WERI-Rb-1 (cell line): ENCODE measurements at places on chromosomes 16 and 17.
A peak's percentile ranks its signal among the peaks of the same experiment; 100 is the strongest.

DNA sequence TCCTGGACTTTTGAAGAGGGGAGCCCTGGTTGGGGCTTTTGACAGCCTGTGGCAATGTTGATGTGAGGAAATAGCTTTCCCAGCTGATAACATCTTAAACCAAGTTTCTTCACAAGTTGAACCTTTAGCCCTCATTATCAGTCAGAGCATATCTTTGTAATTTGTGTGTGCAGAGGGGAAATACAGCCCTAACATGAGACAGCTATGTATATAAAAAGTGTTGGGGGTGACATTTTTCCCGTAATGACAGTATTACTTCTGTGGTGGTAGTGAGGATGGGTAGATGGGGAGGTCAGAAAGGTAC, 221.1 kb downstream of the FTO start:
- no peak for DNase-seq

DNA sequence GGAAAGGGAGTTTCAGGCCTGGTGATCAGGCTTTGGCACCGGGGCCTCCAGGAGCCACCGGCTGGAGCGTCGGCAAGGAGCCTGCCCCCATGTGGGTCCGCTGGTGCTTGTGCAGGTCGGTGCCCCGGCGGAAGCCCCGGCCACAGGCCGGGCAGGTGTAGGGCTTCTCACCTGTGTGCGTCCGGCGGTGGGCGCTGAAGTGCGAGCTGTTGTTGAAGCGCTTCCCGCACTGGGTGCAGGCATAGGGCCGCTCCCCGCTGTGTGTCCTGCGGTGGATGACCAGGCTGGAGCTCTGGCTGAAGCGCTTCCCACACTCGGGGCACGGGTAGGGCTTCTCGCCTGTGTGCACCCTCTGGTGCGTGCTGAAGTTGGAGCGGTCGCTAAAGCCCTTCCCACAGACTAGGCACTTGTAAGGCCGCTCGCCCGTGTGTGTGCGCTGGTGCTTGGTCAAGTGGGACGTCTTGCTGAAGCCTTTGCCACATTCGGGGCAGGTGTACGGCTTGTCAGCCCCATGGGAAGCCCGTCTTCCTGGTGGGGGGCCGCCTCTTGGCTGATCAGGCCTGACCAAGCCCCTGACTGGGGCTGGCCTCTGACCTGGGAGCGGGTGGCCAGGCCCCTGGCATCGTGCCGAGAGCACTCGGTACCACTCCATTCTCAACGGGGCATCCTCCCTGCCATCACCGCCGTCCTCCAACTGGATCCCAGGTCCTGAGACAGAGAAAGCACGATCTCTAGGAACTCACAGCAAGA, 14.4 kb downstream of the ZNF500 start:
- no peak for DNase-seq

DNA sequence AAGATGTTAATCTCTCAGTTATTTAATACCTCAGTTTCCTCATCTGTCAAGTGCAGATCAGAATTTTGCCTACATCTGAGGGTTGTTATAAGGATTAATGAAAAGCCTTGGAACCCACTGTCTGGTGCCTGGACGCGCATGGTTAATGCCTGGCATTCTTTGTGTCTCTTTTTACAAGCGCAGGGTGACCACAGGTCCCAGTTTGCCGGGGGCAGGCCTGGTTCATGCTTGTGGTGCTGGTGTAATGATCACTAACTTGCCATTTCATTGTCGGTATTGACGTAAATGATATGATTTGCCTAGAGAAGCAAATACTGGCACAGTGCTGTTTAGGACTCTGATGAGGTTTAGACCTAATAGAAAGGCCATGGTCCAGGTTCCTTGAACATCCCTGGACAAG, 23.1 kb downstream of the MRC2 start:
- no peak for DNase-seq

DNA sequence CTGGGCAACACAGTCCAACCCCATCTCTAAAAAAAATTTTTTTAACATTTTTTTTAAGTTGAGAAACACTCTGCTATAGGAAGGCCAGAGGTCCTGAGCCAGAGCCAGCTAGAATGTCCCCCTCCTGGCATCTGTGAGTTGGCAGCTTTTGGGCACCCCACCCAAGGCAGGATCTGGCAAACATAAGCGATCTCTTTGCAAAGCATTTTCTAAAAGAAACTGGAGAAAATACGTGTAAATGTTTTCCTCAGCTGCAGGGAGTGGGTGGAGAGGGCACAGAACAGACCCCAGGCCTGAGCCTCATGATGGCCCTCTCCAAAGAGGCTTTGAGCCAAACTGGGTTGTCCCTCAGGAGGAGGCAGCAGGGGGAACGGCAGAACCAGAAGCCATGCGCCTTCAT, 11.7 kb downstream of the CAVIN1 start:
- DNase-seq, result no peak

GRCh38 chr17:68847711-68848110, 107.5 kb downstream of the ABCA8 start:
- DNase-seq, result no peak

DNA sequence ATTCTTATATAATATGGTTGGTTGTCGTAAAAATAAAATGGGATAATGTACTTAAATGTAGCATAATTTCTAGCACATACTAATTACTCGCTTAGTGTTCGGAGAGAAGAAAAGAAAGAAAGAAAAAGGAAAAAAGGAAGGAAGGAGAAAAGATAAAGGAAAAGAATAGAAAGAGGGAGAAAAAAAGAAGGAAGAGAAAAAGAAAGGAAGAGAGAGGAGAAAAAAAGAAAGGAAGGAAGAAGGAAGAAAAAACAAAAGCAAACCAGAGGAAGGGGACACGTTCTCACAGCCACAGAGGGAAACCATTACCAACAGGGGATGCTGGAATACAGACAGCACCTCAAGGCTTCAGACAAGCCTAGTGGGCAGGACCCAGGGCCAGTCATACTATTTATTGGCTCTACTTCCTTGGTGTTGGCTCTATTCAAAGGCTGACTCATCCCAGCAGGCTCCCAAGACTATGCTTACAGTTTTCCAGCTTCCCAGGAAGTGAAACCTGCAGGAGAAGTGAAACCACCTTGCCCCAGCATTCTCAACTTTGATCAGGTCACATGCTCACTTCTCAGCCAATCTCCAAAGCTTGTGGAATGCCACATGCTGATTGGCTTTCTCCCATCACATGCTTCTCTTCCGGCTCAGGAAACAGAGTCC, 273.5 kb upstream of the IRX5 start:
- DNase-seq, result no peak

DNA sequence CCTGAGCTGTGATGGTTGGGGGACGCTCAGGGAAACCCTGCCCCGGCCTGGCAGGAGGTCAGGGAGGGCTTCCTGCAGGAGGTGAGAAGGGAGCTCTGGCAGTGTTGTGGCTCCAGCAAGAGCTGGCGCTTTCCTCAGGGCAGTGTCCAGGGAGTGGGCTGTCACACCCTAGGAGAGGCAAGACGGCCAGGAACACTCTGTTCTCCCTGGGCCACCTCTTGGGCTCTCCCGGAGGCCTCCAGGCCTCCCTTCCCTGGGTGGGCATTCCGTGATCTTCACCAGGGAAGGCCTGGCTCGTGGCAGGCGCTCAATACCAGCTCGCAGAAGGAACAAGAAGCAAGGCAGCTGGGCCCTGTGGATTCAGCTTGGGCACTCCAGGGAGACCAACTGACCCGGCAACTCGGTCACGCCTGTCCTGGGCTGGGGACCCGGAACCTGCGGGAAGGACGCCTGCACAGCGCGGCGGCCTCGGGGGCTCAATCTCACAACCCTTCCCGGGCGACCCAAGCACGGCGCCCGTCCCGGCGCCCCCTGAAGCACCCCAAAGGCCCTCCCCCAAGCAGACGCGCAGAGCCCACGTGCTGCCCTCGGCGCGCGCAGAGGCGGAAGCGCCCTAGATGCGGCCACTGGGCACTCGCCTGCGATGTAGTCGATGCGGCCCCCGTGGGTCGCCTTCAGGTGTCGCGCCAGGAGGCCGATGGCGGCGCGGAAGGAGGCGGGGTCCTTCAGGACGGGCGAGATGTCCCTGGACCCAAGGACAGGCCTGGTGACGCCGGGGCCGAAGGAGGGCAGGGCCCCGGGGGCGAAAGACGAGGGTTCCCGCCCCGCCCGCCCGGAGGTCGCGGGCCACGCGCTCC, 588 bp downstream of the APRT start:
- peak; percentile 72 for DNase-seq

DNA sequence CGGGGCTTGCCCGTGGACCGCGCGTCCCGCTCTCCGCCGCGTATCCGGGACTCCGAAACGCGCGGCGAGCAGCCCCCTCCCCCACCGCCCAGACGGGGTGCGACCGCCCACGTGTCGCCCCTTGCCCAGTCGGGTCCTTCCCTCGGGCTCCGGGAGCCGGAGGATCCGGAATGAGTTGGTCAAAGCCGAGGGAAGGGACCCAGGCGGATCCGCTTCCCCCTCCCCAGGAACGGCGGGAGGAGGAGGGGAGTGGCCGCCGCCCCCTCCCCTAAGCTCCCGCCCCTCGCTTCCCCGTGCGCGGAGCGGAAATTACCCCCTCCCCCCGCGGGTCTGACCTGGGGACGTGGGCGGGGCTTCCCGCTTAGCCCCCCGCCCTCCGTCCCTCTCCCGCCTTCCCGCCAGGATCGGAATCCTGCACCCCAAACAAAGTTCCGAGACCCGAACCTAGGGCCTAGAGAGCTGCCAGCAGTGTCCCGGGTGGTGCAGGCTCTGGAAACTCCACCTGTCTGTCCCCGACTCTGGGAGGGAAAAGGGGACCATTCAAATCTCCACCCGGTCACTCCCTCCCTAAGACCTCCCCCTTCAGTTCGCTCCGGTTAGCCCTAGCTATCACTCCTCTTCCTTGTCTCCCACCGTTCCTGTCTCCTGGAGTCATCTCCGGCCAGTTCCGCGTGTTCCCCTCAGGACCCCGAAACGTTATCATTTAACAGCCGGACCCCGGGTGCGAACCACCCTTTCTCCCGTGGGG, 1.0 kb upstream of the IGF2BP1 start:
- DNase-seq, result peak; percentile 98

DNA sequence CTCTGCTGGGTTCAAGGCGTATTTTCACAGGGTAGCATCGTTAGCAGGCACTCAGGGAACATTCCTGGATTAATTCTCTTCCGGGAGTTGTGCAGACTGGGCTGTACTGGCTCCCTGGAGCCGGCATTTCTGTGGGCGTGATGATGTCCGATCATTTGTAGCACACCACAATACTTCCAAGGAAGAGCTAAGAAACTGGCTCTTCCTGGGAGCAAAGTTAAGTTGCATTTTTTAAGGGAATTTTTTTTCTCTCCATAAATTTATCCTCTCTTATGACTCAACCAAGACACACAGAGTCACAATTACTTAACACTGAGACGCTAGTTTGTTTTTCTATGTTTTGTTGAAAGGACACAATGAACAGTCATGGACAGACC, 211.6 kb upstream of the FOXF1 start:
- no peak for DNase-seq

GRCh38 chr17:77613218-77613617, 345.3 kb upstream of the TNRC6C start:
- DNase-seq, result no peak

- no peak for DNase-seq
Observed at GRCh38 chr17:51493206-51493605, 232.9 kb downstream of the UTP18 start.

- no peak for DNase-seq
Observed at GRCh38 chr16:83738923-83739503, 68.8 kb upstream of the HSBP1 start.

- no peak for DNase-seq
Observed at GRCh38 chr16:66416939-66417700, 10.0 kb upstream of the BEAN1 start.

- no peak for DNase-seq
Observed at GRCh38 chr17:63830904-63831491, 3.5 kb upstream of the FTSJ3 start.

DNA sequence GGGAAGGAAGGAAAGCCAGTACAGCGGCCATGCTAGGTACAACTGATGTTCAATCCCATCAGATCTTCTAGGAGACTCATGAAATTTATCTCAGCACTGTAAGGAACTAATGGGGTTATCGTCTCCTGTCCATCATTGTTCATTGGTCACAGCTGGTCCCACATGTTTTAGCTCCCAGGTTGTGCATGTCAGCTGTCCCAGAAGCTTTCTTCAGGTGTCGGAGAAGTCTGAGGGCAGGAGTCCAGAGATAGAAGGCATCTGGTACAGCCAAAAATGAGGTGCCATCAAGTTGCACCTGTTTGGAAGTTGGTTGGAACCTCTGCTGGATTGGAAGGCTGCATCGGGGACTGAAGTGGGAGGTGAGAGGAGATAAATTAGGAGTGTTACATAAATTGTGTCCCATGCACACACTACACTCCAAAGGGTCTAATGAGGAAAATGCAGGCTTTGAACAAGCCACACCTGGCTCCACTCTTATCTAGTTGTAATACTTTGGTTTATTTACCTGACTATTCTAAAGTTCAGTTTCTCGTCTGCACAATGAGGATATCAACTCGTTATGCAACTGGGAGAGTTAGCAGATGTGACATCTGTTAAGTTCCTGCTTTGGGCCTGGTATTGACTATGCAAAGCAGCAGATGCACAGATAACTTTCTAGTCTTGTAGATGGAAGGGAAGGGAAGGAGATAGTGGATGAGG, 62.9 kb downstream of the MAP2K6 start:
- no peak for DNase-seq

GRCh38 chr17:19579192-19579761, 45.6 kb downstream of the SLC47A1 start:
- no peak for DNase-seq
